ENCODE measurements at places on chromosomes 13 and 19.

GRCh38 chr19:5102520-5102919 is 133.6 kb downstream of the KDM4B start:
- DNase-seq, result no peak

- DNase-seq, result no peak
Observed at GRCh38 chr13:44822291-44822690, 167.0 kb downstream of the NUFIP1 start.

DNA sequence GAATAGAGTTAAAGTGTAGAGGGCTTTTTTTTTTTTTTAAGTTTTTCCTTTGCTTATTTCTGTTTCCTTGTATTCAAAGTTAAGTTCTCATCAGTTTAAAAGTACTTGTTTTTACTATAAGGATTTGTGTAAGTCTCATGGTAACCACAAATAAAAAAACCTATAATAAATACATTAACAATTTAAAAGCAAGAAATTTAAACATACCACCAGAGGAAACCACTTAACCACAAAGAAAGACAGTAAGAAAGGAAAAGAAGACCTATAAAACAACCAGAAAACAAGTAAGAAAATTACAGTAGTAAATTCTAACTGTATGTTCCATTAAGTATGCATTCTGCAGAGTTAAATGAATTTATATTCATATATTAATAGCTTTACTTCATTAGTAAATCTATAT is 999.1 kb upstream of the ATXN8OS start:
- no peak for DNase-seq

- no peak for DNase-seq
Observed at GRCh38 chr19:11194656-11195558, 2.4 kb downstream of the KANK2 start.

DNA sequence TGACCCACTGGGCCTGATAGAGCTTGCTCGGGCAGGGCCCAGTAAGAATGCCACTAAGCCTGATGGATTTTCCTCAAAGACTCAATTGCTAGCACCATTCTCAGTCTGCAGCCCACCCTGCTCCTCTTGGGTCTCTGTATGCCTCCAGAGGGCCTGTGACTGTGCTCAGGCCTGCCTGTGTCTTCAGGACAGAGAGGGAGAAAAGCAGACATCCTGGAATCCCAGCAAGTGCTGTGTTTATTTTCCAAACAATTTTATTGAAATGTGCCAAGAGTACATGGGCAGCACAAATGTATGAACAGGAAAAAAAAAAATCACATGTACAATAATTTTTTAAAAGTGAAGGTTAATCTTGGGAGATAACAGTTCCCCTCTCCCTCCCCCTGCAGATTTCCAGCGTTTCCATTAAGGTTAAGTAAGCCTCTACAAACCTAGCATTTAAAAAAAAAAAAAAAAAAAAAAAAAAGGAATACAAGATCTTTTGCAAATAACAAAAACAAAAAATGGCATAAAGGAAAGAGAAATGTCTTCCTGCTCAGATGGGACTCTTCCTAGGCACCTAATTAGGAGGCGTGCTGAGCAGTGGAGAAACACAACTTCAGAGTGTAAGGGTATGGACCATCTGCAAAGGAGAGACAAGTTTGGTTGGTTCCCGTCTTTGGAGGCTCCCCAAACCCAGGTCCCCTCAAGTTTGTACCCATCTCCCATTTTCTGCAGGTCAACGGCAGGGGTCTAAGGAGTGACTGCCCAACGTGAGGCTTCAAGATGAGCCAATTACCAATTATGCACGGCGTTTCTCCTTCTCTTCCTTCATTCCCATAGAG is 4.8 kb upstream of the ECH1 start:
- DNase-seq, result no peak

DNA sequence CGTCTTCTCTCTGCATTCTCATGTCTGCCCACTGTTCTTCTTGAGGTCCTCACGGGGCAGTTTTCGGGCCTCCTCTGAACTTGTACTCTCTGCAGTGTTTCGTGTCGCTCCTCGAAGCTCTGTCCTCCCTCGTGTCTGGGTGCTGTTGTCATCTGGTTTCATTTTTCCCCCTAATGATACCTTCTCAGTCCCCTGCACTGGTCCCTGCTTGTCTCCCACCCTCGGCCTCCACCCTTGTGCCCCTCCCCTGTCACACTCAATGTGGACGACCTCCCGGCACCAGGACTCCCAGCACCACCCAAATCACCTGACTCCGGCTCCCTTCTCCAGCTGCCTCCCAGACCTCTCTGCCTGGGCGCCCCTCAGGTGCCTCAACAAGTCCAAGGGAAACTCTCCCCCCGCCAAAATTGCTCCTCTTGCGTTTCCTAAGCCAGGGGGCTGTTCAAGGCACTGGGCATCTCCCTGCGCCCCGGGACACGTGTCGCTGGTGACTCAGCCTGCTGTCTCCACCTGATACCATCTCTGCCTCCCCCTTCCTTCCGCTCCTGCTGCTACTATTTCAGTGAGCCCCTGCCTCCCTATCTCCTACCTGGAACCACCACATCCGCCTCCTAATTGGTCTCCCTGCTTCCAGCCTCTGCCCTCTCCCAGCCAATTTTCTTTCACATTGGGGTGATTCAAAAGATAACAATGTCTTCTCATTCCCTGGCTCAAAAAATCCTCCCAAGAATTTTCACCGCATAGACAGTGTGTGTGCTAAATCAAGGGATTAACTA is 49.5 kb downstream of the RFX2 start:
- no peak for DNase-seq

DNA sequence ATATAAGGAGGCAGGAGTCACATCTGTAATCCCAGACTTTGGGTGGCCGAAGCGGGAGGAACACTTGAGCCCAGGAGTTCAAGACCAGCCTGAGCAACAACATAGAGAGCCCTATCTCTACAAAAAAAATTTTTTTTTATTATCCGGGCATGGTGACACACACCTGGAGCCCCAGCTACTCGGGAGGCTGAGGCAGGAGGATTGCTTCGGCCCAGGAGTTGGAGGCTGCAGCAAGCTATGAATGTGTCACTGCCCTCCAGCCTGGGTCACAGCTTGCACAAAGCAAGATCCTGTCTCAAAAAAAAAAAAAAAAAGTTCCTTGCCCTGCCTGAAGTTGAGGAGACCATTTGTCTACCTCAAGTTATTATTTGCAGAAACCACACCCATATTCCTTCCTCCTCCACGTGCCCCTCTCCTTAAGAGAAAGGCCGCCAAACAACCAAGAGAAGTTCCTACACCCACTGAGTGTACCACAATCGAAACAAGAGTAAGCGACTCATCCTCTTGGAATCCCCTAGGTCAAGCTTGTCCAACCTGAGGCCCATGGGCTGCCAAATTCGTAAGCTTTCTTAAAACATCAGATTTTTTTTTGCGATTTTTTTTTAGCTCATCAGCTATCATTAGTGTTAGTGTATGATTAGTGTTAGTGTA is 2.2 kb downstream of the ABCC4 start:
- DNase-seq, result no peak

DNA sequence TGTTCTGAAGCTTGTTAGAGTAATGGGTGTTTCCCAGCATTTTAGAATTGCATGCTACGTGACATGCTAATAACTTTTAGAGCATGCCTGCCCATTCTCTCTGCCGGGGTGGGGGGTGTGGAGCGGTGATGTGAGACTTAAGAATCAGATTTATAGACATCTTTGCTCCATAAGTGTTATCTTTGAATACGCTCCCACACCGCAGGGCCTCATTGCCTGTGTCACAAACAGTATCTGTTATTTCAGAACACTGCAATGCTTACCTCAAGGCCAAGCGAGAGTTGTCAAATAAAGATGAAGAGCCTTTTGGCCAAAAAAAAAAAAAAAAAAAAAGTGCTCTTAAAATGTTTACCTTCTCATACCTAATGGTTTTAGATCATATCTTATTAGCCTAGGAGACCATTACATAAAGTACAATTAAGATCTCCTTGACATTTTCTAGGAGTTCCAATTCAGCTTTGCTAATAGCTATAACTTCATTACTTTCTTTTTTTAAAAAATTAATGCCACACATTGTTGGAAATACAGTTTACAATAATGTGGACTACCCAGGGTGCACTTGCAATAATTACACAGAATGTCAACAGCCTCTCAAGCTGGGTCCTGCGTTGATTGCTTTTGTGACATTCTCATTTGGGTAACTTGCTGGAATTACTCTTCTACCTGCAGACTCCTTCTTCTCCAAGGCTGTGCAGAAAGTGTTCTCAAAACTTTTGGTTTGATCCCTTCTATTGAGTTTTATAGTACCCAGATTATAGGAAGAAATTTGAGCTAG is 525.3 kb downstream of the KLF12 start:
- peak; percentile 98 for DNase-seq

GRCh38 chr13:64538711-64539110 is 2691.4 kb downstream of the PCDH9 start:
- DNase-seq, result no peak

GRCh38 chr13:32045982-32046785 is 14.6 kb downstream of the FRY start:
- DNase-seq, result peak; percentile 37

GRCh38 chr13:19085258-19085657 is 96.4 kb downstream of the TUBA3C start:
- DNase-seq, result no peak

- DNase-seq, result no peak
Observed at GRCh38 chr13:24842549-24843274, 78.7 kb downstream of the RNF17 start.

DNA sequence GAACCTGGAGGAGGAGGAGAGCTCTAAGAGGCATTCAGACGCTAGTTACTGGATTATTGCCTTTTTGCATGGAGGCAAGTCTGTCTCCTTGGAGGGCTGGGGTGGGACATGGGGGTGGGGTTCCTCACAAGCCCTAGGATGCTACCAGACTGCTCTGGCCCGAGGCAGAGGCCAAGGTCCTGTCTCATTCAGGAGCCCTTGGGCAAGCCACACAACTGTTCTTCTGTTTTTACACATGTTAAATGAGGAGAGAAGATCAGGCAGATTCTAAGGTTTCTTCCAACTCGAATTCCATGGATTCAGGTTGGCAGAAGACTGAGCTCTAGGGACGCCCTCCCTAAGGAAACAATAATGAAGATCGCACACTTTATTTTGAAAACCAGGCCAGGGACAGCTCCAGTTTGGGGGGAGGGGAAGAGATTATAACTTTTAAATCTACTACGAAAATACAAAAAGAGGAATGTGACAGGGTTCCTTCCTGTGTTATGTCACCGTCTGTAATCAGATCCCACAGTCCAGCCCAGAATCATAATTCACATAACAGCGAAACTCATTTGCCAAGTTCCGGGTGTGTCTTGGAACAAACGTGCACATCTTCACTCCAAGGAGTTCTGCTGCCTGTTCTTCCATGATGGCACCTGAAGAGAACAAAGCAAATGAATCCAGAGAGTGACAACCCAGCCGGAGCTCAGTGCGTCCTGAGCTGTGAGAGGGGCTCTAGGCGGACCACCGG is 25.2 kb downstream of the IL17D start:
- no peak for DNase-seq

- no peak for DNase-seq
Observed at GRCh38 chr13:48831248-48831647, 144.5 kb upstream of the FNDC3A start.

- no peak for DNase-seq
Observed at GRCh38 chr13:73671732-73672131, 462.5 kb downstream of the KLF12 start.

DNA sequence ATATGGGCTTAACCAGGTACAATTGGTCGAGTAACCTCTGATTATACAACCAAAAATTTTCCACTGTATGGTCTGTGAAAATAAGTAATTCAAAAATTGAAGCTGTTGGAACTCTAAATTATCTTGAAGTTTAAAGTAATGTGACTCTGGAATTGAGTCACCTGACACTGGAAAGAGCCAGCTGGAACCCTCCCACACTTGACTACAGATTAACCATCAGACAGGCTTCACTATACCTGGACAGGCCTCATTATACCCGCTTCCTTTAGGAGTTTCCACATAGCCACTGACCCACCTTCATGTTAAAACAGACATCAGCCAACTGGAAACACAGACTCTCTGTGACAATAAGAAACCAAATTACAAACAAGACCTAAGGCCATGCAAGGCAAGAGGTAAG is 1.3 kb downstream of the ZNF433 start:
- no peak for DNase-seq

DNA sequence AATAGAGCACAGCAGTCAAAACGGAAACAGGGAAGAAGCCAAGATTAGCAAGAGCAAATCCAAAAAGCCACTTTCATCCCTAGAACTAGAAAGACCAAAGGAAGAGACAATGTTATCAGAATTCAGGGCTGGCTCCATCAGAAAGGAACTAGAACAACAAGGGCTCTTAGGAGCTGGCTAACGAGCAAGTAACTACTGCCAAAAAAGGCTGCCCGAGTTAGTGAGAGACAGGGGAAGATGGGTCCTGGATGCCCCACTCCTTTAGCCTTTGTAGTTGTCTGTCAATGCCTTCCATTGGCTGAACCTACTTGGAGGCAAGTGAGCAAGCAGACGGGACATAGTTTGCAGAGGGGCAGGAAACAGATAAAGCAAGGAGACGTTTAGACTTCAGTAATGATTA is 240.4 kb downstream of the KLF12 start:
- no peak for DNase-seq

DNA sequence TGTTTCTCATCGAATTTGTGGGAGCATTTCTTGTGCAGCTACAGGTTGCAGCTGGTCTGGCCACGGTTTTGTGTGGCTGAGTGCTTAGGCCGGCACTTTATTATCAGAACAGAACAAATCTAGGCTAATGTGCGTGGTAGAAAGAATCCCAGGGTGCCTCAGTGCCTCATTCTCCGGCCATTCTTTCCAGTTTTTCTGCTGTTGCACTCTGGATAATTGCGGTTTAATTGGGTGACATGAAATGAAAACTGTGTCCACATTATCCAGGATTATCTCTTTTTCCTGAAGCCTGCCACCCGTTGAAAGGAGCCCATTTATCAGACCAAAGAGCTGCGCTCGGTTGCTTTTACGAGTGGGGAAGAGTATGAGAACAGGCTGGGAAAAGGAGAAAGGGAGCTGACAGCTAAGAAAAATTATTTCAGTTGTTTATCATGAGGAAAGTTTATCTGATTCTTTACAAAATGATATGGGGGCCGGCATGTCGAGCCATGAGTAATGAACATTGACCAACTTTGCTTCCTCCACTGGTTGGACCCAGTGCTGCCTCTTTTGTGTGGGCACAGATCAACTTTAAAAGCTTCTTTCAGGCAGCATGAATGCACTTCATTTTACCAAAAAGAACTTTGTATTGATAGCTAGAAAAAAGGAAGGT is 117.0 kb upstream of the SOX21 start:
- DNase-seq, result peak; percentile 78

- no peak for DNase-seq
Observed at GRCh38 chr13:64276232-64276631, 2860.6 kb upstream of the PCDH20 start.

GRCh38 chr19:30105727-30106126 is 163.7 kb downstream of the URI1 start:
- no peak for DNase-seq

DNA sequence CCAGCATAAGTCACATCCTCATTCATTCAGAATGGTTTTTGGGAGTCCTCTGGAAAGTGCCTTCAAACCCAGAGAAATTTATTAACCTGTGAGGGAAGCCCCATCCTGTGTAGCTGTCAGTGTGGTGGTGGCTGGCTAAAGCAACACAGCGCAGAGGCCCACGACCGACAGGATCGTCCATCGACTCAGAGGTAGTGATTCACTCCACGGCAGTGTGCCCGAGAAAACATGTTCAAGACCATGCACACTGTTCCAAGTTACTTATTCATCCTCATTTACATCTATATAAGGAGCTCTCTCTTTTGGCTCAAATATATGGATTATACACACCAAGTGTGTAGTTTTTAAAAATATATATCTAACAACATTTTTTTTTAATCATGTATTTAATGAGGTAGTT is 96.3 kb upstream of the SLC15A1 start:
- DNase-seq, result no peak

Measured in NCI-H187 (cell line).